ENCODE measurements at places on chromosomes 13 and 19. TPM values are rescaled to one million over a fixed set of nuclear protein-coding genes. Genes with fewer than 3 reads are reported as not detected.

DNA sequence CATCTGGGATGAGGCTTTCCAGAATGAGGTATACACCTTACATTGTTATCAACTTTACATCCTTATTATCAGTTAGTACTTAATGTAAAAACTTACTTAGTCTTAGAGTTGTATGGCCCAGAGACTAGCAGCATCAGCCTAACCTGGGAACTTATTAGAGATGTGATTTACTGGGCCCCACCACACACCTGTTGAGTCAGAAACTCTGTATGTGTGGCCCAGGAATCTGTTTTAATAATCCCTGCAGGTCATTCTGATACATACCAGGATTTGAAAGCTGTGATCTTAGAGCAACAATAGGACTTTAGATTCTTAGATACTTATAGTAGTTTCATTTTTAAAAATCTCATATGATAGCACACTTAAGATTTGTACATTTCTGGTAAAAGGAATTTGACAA is 17.4 kb downstream of the FNDC3A start:
- no peaks in the 10 kb centered on the region for H3K36me3 ChIP-seq
- no peak overlapping the region for H3K27ac ChIP-seq

- DNase-seq = no peak
- H3K36me3 ChIP-seq = no peaks in the 10 kb centered on the region
- no peaks in the 10 kb centered on the region for H3K27me3 ChIP-seq
- H3K4me3 ChIP-seq = no peak overlapping the region
- no peaks in the 10 kb centered on the region for H3K4me1 ChIP-seq
Observed at GRCh38 chr13:71457645-71458044, 409.4 kb downstream of the DACH1 start.

DNA sequence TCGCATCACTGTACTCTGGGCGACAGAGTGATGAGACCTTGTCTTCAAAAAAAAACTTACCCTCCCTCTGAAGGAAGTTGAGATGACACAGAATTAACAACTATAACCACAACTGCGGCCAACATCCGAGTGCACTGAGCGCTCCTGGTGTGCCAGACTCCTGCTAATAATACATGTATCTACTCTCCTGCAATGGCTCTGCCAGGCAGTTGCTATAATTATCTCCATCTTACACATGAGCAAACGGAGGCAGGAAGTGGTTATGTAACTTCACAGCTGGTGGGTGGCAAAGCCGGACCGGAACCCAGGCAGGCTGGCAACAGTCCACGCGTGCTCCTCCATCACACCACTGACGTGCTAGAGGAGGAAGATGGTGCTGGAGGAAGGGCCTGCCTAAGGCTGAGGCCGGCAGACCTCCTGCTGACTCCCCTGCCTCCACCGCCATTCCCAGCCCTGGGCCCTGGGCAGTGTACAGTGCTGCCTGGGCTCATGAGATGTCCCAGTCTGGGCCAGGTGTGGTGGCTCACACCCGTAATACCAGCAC is 12.6 kb downstream of the XRCC1 start:
- H3K4me3 ChIP-seq = no peak overlapping the region
- peak overlapping the region; percentile 28 for H3K27ac ChIP-seq
- no peaks in the 10 kb centered on the region for H3K27me3 ChIP-seq
- no peaks in the 10 kb centered on the region for H3K4me1 ChIP-seq

- no peak for DNase-seq
- H3K27ac ChIP-seq = no peak overlapping the region
- H3K36me3 ChIP-seq = no peaks in the 10 kb centered on the region
- H3K4me3 ChIP-seq = no peak overlapping the region
- H3K4me1 ChIP-seq = no peaks in the 10 kb centered on the region
Observed at GRCh38 chr13:85565652-85566051, 233.6 kb downstream of the SLITRK6 start.

- no peak overlapping the region for H3K4me3 ChIP-seq
- no peak overlapping the region for H3K27ac ChIP-seq
- no peaks in the 10 kb centered on the region for H3K27me3 ChIP-seq
- peaks cover 8% of the 10 kb centered on the region for H3K4me1 ChIP-seq
- DNase-seq = peak; percentile 20
- peaks cover 6% of the 10 kb centered on the region for H3K36me3 ChIP-seq
Observed at GRCh38 chr19:49971991-49972411, 11.0 kb upstream of the SIGLEC11 start.

DNA sequence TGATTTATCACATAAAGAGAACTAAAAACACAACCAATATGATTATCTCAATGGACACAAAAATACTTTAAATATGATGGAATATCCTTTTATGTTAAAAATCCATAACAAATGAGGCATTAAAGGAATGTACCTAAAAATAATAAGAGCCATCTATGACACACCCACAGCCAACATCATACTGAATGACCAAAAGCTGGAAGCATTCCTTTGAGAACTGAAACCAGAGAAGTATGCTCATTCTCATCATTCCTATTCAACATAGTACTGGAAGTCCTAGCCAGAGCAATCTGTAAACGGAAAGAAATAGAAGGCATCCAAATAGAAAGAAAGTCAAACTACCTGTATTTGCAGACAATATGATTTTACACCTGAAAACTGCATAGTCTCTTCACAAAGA is 671.0 kb downstream of the SLITRK1 start:
- DNase-seq = no peak
- no peaks in the 10 kb centered on the region for H3K4me1 ChIP-seq
- H3K36me3 ChIP-seq = no peaks in the 10 kb centered on the region

DNA sequence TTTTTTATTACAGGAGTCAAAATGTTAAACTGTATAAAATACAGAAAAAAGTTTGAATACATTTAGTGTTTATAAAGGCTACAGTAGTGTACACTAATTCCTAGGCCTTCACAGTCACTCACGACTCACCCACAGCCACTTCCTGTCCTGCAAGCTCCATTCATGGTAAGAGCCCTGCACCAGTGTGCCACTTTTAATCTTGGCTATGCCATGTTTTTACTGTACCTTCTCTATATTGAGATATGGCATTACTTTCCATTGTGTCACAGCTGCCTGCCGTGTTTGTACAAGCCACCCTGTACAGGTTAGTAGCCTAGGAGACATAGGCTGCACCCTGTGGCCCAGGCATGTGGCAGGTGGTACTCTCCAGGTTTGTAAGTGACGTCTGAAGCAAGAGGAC is 32.1 kb downstream of the C1QTNF9 start:
- H3K4me3 ChIP-seq = no peak overlapping the region
- H3K4me1 ChIP-seq = no peaks in the 10 kb centered on the region
- no peaks in the 10 kb centered on the region for H3K27me3 ChIP-seq

- H3K27me3 ChIP-seq = no peaks in the 10 kb centered on the region
- no peak overlapping the region for H3K4me3 ChIP-seq
- H3K4me1 ChIP-seq = no peaks in the 10 kb centered on the region
- H3K36me3 ChIP-seq = no peaks in the 10 kb centered on the region
- H3K27ac ChIP-seq = no peak overlapping the region
Observed at GRCh38 chr13:42594481-42595252, 20.7 kb downstream of the TNFSF11 start.

GRCh38 chr13:51501096-51501495 is 48.3 kb upstream of the INTS6 start:
- no peak overlapping the region for H3K4me3 ChIP-seq
- H3K4me1 ChIP-seq = no peaks in the 10 kb centered on the region
- no peaks in the 10 kb centered on the region for H3K27me3 ChIP-seq
- H3K36me3 ChIP-seq = no peaks in the 10 kb centered on the region
- H3K27ac ChIP-seq = no peak overlapping the region
- no peak for DNase-seq

- no peaks in the 10 kb centered on the region for H3K4me1 ChIP-seq
- no peak overlapping the region for H3K4me3 ChIP-seq
- H3K36me3 ChIP-seq = no peaks in the 10 kb centered on the region
- no peaks in the 10 kb centered on the region for H3K27me3 ChIP-seq
Observed at GRCh38 chr13:62193919-62194318, 778.3 kb upstream of the PCDH20 start.

DNA sequence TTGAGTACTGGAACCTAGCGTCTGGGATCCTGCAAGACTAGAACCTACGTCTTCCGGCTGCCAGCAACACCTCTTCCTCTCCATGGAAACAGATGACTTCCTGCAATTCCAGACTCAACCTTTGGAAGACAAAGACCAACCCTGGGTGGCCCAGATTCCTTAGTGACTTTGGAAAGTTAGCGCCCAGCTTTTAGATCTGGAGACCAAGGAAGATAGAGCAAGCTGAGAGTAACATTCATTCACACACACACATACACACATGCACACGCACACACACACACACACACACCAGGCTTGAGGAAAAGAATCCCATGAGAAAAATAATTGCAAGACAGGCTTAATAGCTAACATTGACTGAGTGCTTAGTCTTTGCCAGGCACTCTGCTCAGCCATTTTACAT is 788.9 kb downstream of the UQCRFS1 start:
- H3K27me3 ChIP-seq = no peaks in the 10 kb centered on the region
- no peaks in the 10 kb centered on the region for H3K4me1 ChIP-seq
- DNase-seq = no peak
- no peak overlapping the region for H3K27ac ChIP-seq

- H3K4me3 ChIP-seq = no peak overlapping the region
- H3K36me3 ChIP-seq = no peaks in the 10 kb centered on the region
- no peak for DNase-seq
- no peak overlapping the region for H3K27ac ChIP-seq
- no peaks in the 10 kb centered on the region for H3K4me1 ChIP-seq
Observed at GRCh38 chr19:45592366-45592765, 7.8 kb upstream of the OPA3 start.

DNA sequence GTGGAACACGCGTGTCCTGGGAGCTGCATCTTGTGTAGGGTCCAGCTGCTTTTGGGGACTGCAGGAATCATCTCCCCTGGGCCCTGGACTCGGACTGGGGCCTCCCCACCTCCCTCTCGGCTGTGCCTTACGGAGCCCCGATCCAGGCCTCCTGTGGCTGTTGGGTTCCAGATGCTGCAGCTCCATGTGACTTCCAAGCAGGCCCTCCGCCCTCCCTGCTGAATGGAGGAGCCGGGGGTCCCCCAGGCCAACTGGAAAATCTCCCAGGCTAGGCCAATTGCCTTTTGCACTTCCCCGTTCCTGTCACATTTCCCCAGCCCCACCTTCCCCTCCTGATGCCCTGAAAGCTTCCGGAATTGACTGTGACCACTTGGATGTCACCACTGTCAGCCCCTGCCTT is 6.2 kb upstream of the PGLS start:
- H3K36me3 ChIP-seq = peaks cover 6% of the 10 kb centered on the region
- no peak overlapping the region for H3K27ac ChIP-seq
- no peak overlapping the region for H3K4me3 ChIP-seq
- H3K4me1 ChIP-seq = peaks cover under 1% of the 10 kb centered on the region
- DNase-seq = no peak
- H3K27me3 ChIP-seq = no peaks in the 10 kb centered on the region

GRCh38 chr19:13935765-13936510 is 2.3 kb downstream of the PODNL1 start:
- no peak overlapping the region for H3K4me3 ChIP-seq
- no peak overlapping the region for H3K27ac ChIP-seq
- H3K4me1 ChIP-seq = no peaks in the 10 kb centered on the region
- H3K27me3 ChIP-seq = peaks cover 8% of the 10 kb centered on the region

DNA sequence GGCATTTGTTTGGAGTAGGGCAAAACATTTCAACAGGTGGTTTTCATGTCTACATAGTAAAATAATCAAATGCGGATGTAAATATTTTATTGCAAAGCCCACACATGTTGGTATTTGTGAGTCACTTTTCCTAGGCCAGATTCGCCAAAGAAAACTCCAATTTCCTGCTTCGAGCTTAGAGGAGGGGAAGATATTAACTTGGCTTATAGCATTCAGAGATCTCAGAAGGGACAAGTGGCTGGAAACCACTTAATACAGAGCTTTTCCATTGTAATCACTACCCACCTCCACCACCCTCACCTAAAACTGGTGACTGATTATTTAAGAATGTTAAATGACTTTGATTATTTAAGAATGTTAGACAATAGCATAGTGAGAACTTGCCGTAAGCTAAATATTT is 530.6 kb upstream of the SPRY2 start:
- H3K4me1 ChIP-seq = no peaks in the 10 kb centered on the region
- DNase-seq = no peak
- H3K4me3 ChIP-seq = no peak overlapping the region

DNA sequence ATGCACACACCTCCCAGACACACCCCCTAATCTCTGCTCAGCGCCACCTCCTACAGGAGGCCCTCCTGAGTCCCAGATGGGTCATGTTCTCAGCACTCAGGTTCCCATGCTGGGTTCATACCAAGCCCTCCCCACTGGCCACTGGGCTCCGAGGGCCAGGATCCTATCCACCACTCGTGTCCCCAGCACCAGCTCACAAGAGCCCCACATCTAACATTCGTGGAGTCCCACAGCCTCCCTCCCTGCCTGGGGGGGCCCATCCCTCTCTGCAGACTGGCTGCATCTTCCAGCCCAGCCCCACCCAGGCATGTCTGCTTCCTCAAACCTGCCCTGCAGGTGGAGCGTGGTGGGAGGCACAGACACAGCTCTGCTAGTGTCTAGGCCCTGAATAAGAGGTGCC is 227.4 kb downstream of the TUBA3C start:
- H3K27ac ChIP-seq = no peak overlapping the region
- H3K4me3 ChIP-seq = no peak overlapping the region
- no peak for DNase-seq
- no peaks in the 10 kb centered on the region for H3K4me1 ChIP-seq

Gene ZNF699
- total RNA-seq = 11.6 TPM

Gene GRK1
- total RNA-seq = 3.1 TPM

Gene OR10H1
- not detected for total RNA-seq

Gene KATNAL1
- 25.7 TPM for total RNA-seq

Gene MCEMP1
- 1.7 TPM for total RNA-seq

Gene ARL11
- 0.33 TPM for total RNA-seq

Gene SYDE1
- 17.9 TPM for total RNA-seq

Gene WTIP
- total RNA-seq = 15.2 TPM

Gene NCAN
- not detected for total RNA-seq

Gene PTH2
- total RNA-seq = not detected

Gene ASF1B
- total RNA-seq = 2.6 TPM

Gene NDFIP2
- total RNA-seq = 20.8 TPM

Gene ZNF541
- total RNA-seq = 1.1 TPM

Gene NDUFA13
- 32.8 TPM for total RNA-seq

Gene MYADM
- total RNA-seq = 18.0 TPM

Data from thyroid gland (tissue), 4 donors.